ENCODE measurements at places on chromosomes 2 and 18.

- no peak for DNase-seq
Observed at GRCh38 chr2:27117995-27118524, 868 bp downstream of the CGREF1 start.

DNA sequence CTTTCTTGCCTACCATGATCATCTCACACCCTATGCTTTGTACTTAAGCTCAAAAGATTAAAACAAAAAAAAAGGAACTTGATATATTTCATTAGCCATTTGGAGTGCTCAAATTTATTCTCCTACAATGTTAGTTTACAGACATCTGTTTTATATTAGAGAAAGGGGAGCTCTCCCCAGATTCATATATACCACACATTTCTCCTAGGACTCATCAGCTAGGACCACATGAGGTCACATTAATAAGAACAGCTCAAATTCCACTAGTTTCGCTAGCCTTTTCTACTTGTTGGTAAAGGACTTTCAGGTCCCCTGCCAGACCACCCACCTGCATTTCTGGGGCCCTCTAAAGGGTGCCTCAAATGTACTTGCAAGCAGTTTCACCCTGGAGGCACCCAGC, 151.2 kb upstream of the MMADHC start:
- DNase-seq = no peak

DNA sequence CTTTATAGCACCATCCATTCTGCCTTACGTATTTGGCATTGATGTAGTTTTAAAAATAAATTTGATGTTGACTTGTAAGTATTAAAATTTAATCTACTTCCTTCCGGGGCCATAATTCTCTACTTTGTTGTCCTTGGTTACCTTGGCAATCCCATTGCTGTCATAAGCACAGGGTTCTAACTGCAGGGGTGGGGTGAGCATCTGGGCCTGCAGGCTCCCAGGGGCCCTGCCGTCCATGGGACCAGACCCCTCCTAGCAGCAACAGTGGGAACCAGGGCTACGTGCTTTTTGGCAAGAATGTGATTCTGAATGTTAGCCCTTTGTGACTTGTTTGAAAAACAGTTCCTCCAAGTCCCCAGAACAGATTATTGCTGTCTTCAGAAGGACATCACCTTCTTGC, 4.9 kb downstream of the ASAP2 start:
- no peak for DNase-seq

- no peak for DNase-seq
Observed at GRCh38 chr18:58843688-58844035, 21.0 kb upstream of the ZNF532 start.

DNA sequence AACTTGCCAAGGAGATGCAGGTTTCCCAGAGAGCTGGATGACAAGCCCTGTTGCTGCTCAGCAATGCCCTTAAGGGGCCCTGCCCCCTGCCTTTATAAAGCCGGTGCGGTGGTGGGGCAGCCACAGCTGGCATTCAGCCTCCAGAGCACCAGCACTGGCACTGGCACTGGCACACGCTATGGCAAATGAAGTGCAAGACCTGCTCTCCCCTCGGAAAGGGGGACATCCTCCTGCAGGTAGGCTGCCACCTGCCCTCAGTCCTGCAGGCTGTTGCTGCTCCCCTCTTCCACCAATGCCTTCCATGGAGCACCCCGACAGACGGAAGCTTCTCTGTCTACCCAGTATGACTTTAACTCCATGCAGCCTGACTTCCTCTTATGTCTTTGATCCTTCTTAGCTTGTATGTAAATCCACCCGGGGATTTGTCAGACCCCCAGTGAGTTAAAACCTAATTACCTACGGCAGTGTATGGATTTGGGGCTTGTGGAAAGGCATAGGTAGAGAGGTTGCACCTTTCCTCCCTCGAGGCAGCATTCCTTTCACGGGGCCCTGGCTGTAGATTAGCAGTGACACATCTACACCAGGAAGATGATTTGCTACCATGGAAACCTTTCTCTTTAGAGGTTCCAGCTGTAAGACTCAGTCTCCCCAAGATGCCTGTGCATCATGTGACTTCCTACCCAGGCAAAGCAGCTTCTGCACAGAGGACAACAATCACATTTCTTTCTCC, at the start of gene DAPL1:
TSS of gene DAPL1 (plus strand) at position 123 of the 730 bp plus-strand sequence. CDS start at position 179, 56 bp downstream.
- peak; percentile 25 for DNase-seq

GRCh38 chr2:7209757-7210555, 292.7 kb downstream of the RNF144A start:
- DNase-seq = no peak

GRCh38 chr2:103616891-103617290, 855.1 kb downstream of the TMEM182 start:
- no peak for DNase-seq

DNA sequence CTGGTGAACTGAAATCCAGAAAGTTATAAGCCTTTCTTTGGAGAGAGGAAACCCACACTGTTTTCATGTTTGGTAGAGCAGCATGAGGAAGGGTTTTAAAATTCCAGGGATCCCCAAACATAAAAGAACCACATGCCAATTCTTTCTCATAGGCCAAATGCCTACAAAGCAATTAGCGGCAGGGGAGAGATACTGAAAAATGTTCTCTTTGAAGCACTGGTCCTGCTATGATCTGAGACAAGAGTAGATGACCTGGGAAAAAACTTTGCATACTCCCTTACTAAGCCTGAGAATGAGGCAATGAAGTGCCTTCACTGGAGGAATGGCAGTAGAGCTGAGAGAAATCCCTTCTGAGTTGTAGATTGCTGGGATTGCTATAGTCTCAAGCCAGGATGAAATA, 1261.7 kb downstream of the DSC3 start:
- DNase-seq = no peak

DNA sequence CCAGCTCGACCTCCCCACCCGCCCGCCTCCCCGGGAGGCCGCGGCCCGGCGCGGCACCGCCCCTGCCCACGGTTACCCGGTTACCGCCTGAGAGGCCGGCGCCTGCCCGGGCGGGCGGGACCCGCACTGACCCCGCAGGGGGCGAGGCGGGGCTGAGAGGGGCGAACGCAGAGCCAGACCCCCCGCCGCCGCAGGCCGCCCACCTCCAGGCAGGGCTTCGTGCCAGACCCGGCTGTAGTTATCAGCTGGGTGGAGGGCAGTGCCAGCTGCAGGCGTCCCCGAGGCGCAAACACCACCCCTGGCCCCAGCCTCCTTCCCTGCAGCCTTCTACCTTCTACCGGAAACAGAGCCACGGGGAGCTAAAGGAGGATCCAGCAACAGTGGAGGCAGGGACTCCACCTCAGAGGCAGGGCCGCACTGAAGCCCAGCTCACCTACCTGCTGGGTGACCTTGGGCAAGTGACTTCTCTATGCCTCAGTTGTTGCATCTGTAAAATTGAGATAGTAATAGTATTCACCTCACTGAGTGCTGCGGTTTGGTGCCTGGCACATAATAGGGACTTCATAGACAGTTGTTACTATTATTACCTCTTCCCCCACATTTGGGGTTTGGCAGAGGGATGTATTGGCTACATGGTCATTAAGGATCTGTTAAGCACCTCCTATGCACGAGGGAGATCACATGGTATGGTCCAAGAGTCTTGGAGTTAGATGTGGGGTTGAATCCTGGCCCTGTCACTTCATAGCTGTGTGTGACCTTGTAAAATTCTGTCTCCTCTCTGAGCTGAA, 231.6 kb upstream of the SMAD2 start:
- DNase-seq = peak; percentile 92

Data from NCI-H1092 treated with DMSO at 0.1 percent for 48 hours (cell line).